GM04504 (cell line): ENCODE measurements at places on chromosomes 3 and 15.
A peak's percentile ranks its signal among the peaks of the same experiment; 100 is the strongest.

- no peak for DNase-seq
Measured at GRCh38 chr3:49058011-49058410, 28.8 kb upstream of the IMPDH2 start.

- DNase-seq, result no peak
Measured at GRCh38 chr15:81558056-81558455, 184.0 kb upstream of the TMC3 start.

GRCh38 chr15:93036951-93037819 lies 51.8 kb downstream of the RGMA start:
- DNase-seq, result peak; percentile 20

- DNase-seq, result no peak
Measured at GRCh38 chr3:23232016-23232415, 28.9 kb downstream of the UBE2E2 start.

DNA sequence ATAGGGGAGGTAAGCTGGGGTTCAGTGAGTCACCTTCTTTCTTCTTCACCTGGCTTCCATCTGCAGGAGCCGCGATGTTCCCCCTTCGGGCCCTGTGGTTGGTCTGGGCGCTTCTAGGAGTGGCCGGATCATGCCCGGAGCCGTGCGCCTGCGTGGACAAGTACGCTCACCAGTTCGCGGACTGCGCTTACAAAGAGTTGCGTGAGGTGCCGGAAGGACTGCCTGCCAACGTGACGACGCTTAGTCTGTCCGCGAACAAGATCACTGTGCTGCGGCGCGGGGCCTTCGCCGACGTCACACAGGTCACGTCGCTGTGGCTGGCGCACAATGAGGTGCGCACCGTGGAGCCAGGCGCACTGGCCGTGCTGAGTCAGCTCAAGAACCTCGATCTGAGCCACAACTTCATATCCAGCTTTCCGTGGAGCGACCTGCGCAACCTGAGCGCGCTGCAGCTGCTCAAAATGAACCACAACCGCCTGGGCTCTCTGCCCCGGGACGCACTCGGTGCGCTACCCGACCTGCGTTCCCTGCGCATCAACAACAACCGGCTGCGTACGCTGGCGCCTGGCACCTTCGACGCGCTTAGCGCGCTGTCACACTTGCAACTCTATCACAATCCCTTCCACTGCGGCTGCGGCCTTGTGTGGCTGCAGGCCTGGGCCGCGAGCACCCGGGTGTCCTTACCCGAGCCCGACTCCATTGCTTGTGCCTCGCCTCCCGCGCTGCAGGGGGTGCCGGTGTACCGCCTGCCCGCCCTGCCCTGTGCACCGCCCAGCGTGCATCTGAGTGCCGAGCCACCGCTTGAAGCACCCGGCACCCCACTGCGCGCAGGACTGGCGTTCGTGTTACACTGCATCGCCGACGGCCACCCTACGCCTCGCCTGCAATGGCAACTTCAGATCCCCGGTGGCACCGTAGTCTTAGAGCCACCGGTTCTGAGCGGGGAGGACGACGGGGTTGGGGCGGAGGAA lies 2.6 kb downstream of the ISLR2 start:
- no peak for DNase-seq

GRCh38 chr3:148615382-148615781 lies 82.3 kb upstream of the AGTR1 start:
- no peak for DNase-seq

GRCh38 chr3:174333640-174334039 lies 525.5 kb upstream of the NAALADL2 start:
- no peak for DNase-seq

- no peak for DNase-seq
Measured at GRCh38 chr3:116776880-116777785, 67.6 kb downstream of the TUSC7 start.

GRCh38 chr3:40128166-40128565 lies 181.3 kb upstream of the EIF1B start:
- DNase-seq, result no peak

GRCh38 chr3:136667081-136667480 lies 85.1 kb downstream of the STAG1 start:
- DNase-seq, result no peak
